M059J (cell line): ENCODE measurements at places on chromosomes 3 and 15. TPM values are rescaled to one million over a fixed set of nuclear protein-coding genes. Genes with fewer than 3 reads are reported as not detected.
A peak's percentile ranks its signal among the peaks of the same experiment; 100 is the strongest.

Gene DNAH12
- total RNA-seq, result 0.02 and 0.47 TPM in 2 replicates

Gene FILIP1L
- total RNA-seq, result 35.1 and 43.2 TPM in 2 replicates

Gene LYSMD2
- total RNA-seq, result 16.7 and 19.8 TPM in 2 replicates

Gene SEMA3F
- 3.7 and 6.6 TPM in 2 replicates for total RNA-seq

Gene ROPN1B
- total RNA-seq, result 0.15 and 8.8 TPM in 2 replicates

Gene PRR20G
- not detected in 2 replicates for total RNA-seq

Gene GADL1
- total RNA-seq, result not detected in 2 replicates

Gene LIPC
- 1.6 and 2.5 TPM in 2 replicates for total RNA-seq

DNA sequence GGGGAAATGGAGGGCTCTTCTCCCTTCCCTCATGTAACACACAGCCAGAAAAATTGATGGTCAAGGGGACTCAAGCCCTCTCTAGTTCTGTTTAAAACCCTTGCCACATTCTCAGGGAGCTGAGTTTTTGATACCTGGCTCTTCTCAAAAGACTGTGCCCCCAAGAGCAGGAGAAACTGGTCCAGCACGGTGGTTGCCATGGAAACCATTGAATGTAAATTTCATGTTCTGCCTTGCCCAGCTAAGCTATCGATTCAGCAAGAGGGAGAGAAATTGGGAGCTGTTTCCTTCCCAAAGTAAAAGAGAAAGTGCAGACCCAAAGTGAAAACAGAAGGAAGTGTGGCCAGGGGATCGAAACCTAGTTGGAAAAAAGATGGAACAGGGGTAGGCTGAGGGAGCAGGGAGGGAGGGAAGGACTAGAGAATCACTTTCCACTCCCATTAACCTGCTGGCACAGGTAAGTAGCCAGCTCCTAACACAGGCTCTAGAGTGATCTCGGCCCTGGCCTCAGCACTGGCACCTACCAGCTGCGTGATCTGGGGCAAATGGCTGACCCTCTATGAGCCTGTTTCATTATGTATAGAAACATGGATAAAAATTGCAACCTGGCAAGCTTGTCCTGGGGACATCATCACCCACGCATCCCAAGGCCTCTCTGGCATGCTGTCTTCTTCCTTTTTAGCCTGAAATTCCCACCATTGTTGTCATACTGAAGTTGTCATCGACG lies 140.9 kb downstream of the TPRA1 start:
- DNase-seq, result no peak

- DNase-seq, result no peak
Measured at GRCh38 chr3:147413686-147414389, 4.7 kb downstream of the ZIC1 start.

GRCh38 chr3:121496786-121497185 lies 49.0 kb downstream of the POLQ start:
- DNase-seq, result no peak

DNA sequence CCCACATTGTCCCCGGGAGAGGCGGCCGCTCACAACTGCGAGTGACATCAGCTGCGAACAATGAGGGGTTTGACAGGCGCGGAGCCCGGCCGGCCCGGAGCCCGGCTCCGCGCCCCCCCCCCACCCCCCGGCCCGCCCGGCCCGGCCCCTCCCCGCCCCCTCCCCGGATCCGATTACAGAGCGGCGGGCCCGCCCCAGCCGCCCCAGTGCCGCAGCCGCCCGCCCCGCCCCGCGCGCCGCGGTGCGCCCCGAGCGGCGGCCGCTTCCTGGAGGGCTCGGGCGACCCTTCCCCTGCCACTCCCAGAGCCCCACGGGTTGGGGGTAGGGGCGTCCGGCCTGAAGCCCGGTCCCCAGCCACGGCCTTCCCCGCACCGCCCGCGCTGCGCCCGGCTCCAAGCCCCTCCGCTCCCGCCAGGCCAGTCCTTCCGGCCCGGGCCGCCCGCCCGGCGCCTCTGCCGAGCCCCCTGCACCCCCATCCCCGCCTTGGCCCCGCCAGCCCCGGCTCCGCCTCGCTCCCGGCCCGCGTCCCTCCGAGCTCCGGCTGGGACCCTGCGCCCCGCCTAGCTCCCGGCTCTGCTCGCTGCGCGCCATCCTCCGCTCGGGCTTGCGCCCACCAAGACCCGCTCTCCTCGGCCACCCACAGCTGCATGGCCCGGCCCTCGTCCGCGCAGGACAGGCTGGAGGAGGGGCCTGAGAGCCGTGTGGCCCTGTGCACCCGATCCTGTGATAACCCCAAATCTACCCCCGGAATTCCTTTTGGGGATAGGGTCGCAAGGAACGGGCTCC lies at the start of gene PCBP4:
TSS of gene PCBP4 (minus strand) at position 71 of the 786 bp plus-strand sequence. CDS start 6,214 bp downstream, outside the sequence.
- DNase-seq, result peak; percentile 53

DNA sequence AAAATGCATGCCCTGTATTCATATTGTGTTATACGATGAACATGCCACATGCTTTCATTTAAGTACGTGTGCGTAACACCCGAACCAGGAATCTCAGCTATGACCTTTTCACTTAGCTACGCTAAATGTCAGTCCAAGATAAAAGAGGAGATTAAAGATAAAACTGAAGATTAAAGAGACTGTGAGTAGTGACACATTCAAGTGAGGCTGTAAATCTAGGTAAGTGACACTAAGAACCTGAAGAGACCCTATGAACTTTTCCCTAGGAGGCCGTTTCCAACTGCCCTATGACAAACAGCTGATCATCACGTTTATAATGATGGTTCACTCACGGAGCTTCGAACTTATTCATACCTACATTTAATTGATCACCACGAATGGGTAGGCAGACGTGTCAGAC lies 32.2 kb downstream of the TFRC start:
- DNase-seq, result no peak

DNA sequence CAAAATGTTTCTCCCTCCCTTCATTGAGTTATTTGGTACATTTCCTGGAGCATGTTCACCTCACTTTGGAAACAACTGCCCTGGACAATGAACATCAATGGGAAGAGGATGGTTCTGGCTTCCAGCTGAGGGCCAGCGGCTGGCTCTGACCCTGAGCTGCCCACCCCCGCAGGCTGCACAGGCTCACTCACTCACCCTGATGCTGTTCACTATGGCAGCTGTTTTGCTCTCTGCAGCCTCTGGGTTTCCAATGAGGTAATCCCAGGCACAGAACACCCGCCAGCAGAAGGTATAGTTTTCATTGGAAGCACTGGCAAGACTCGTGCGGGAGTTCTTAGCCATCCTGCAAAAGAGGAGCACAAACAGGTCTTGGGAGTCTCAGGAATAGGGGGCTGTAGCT lies 17.8 kb downstream of the TMC3 start:
- DNase-seq, result no peak

DNA sequence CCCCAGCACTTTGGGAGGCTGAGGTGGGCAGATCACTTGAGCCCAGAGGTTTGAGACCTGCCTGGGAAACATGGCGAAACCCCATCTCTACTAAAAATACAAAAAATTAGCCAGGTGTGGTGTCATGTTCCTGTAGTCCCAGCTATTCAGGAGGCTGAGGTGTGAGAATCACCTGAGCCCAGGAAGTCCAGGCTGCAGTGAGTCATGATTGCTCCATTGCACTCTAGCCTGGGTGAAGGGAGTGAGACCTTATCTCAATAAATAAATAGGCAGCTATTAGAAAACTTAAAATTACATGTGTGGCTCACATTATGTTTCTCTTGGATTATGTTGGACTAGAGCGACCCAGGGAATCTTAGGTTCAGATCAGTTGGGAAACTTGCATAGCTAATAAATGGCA lies 69.7 kb downstream of the RPLP1 start:
- DNase-seq, result no peak

- DNase-seq, result no peak
Measured at GRCh38 chr3:103968131-103968530, 1398.6 kb upstream of the ALCAM start.

GRCh38 chr15:97081666-97082226 lies 751.2 kb downstream of the NR2F2 start:
- peak; percentile 3 for DNase-seq

GRCh38 chr3:193552923-193553322 lies 1.8 kb downstream of the ATP13A4 start:
- DNase-seq, result no peak

GRCh38 chr3:122322095-122323075 lies 2.7 kb upstream of the CSTA start:
- no peak for DNase-seq
